RCC 7860 (cell line): ENCODE measurements at places on chromosomes 5 and 9.

- DNase-seq = no peak
These were observed 120.7 kb upstream of the PCA3 start for GRCh38 chr9:76643399-76644117.

- DNase-seq = no peak
These were observed 41.2 kb downstream of the PDCD1LG2 start for GRCh38 chr9:5551368-5552150.

GRCh38 chr5:146630472-146630871, 114.5 kb upstream of the GPR151 start:
- no peak for DNase-seq

- no peak for DNase-seq
These were observed 97.4 kb upstream of the ITGA1 start for GRCh38 chr5:52690236-52690768.

DNA sequence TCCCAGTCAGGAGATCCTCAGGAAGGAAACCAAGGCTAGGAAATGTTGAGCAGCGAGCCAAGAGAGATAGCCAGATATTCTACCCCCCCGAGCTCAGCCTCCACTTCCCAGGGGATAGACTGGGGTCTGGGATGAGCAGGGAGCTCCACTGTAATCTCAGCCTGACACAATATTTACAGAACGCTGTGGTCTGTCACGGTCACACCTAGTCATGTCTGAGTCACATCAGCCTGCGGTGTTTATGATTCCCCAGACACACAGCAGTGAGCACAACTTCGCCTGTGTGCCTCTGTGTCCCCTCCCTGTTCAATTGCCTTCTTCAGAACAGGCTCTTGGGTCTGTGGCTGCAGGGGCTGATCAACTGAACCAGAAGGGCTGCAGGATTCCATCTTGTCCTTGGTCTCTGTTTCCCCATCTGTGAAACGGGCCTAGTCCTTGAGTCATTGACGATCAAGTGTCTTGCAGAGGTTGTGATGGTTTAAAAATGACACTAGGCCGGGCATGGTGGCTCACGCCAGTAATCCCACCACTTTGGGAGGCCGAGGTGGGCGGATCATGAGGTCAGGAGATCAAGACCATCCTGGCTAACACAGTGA, 8.6 kb upstream of the PRRX2 start:
- DNase-seq = peak; percentile 86

DNA sequence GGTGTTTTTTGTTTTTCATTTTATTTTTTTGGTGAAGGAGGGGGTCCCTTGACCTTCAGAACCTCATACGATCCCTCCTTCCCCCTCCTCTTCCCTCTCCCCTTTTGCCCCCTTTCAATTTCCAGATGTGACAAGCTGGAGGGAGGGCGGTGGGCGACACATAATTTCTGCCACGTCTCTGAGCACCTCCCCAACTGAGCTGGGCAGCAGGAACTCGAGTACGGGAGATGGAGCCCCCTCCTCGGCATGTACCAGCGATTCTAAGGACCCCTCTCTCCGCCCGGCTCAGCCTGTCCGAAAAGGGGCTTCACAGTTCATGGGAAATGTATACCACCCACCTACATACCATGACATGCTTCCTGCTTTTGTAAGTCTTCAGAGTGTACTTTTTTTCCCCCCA, 52.4 kb downstream of the PRRC2B start:
- DNase-seq = no peak

- DNase-seq = no peak
These were observed 27.0 kb downstream of the TRIM14 start for GRCh38 chr9:98091735-98092612.

DNA sequence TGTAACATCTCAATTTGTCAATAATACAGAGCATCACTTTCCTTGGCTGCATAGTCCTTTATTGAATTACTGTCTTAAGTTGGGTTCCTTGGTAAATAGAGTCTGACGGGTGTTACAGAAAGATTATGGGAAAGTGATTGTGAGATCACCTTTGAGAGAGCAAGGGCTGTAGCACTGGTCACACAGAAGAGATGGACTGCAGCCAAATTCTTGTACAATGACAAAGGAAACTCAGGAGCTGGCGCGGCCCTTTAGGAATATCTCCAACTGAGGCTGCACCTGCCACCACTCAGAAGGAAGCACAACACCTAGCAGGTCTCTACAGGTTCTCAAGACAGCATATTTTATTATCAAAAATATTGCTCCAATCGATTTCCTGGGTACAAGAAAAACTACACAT, 350.0 kb upstream of the ISL1 start:
- DNase-seq = no peak

DNA sequence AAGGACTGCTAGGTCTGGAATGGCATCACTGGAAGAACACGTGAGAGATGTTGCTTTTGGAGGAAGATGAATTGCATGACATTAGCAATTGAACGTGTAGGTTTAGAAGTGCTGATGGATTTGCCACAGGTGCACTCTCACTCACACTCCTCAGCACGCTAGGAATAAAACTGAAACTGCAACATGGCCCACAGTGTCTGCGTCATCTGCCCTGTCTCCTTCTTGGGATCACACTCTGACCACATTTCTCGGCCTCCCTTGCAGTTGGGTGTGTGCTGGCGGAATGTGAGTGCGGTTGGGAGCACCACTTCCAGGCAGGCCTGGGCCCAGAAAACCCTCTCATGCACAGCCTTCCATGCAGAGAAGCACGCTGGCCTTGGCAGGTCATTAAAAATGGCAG, 152.8 kb upstream of the LHFPL2 start:
- no peak for DNase-seq

DNA sequence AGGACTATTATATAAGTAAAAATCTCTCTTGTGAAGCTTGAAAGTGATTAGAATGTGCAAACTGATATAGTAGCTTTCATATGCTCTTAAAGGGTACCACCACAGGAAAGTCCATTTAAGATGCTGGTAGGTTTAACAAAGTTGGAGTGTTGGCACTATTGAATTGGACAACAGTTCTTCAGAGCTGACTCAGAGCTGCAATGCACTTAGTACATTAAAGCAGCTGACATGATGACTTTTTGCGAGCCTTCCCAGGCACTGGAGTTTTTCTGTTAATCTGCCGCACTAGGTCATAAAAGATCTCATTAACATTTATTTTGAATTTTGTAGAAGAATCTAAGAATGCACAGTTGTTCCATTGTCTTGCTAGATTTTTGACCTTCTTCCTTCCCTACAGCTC, 243.8 kb downstream of the ADAMTSL1 start:
- DNase-seq = no peak

DNA sequence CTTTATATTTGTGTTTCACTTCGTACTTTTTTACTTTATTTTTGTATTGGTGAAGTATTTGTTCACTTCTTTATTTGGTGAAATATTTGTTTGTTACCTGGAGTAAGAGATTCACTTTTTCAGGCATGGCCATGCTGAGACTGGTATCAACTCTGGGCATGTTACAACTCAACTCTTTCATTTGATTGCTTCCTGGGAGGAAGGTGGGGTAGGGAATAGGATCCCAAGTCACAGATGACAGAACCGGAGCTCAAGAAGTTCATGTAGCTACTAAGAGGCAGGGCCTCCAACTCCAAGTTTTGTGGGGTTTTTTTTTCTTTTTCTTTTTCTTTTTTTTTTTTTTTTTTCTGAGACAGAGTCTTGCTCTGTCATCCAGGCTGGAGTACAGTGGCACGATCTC, 6.1 kb upstream of the ADGRD2 start:
- DNase-seq = no peak

DNA sequence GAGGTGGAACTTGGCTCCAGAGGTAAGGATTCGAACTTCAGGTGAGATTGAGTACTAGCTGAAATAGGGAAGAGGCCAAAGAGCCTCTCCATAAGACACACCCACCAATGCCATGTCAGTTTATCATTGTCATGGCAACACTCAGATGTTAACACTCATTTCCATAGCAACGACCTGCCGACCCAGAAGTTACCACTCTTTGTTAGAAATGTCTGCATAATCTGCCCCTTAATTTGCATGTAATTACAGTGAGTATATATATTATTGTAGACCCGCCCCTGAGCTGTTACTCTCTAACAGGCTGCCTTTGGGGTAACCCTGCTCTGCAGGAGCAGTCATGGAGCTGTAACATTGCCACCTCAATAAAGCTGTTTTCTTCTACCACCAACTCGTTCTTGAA, 10.2 kb upstream of the NTRK2 start:
- DNase-seq = no peak

GRCh38 chr5:132674671-132675506, 1.1 kb downstream of the IL4 start:
- DNase-seq = peak; percentile 80

DNA sequence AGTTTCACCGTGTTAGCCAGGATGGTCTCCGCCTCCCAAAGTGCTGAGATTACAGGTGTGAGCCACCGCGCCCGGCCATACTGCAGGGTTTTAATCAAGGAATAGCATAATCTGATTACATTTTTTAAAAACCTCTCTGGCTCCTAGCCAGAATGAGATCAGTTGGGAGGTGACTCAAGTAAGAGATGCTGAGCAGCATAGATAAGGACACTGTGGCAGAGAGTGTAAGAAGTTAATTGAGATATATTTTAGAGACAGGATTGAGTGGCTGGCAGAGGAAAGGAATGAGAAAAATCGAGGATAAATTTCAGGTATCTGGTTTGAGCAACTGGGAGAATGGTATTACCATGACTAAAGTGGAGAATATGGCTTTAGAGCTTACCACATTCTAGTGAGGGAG, 7.3 kb upstream of the RIGI start:
- no peak for DNase-seq

- DNase-seq = no peak
These were observed 78.5 kb downstream of the KIF4B start for GRCh38 chr5:155091768-155092717.

DNA sequence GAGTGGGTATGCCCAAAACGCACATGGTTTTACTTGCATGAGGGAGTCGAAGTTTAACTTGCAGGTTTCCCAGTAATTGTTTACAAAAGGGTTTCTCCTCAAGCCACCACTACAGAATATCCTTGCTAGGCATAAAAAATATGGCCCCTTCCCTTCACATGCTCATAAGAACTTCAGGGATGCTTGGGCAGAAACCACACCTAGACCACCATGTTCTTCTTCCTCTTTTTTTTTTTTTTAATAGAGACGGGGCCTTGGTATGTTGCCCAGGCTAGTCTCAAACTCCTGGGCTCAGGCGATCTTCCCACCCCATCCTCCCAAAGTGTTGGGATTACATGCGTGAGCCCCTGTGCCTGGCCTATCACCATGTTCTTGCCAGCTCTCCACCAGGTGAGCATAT, 18.6 kb upstream of the PLIN2 start:
- no peak for DNase-seq

- DNase-seq = peak; percentile 86
These were observed 49.3 kb downstream of the ZFAND5 start for GRCh38 chr9:72315510-72316311.

GRCh38 chr9:137318602-137319001, 16.5 kb upstream of the NRARP start:
- DNase-seq = no peak

DNA sequence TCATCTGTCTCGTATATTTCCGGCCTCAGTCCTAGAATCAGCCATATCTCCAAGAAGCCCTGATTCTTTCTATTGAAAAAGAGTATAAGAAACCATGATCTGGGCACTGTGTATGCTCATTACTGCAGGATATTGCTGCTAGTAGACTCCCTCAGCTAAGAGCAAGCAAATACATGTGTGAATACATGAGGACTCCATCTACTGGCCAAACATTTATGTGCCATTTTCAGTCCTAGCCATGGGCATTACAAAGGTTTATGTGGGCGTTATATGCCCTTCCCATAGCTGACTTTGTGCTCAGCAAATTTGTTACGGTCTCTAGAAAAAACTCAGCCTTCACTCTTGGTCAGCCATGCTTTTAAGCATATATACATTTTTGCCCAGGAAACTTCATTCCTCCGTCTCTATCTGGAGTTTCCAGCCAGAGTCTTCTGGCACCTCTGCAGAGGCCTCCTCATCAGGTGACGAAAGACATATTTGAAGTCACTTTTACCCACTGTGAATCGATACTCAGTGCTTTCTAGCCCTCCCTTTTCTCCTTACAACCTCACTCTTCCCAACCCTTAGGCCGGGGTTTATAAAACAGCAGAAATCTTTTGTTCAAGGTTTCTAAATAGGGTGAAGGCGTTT, 1495.6 kb upstream of the CDH6 start:
- peak; percentile 28 for DNase-seq

DNA sequence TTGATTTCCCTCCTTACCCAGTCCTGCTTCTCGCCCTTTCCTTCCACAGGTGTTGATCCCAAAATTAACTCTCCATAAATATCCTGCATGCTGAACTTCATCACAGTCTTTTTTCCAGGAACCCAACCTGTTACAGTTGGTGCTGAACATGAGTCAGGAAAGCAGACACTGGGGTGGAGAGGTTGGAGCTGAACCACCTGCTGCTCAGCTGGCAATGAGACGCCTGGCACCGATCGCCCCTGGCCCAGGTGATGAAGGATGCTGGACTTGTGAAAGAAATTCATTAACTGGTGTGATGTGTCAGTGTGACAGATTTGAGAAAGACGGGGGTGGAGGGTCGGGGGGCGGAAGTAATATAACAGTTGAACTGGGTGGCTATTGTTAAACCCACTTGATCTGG, 30.6 kb downstream of the CPLX2 start:
- DNase-seq = no peak

- DNase-seq = no peak
These were observed 11.4 kb upstream of the ZDHHC12 start for GRCh38 chr9:128735373-128735772.
